Transverse colon (tissue), 4 donors: ENCODE measurements at places on chromosomes 1 and 21. TPM values are rescaled to one million over a fixed set of nuclear protein-coding genes. Genes with fewer than 3 reads are reported as not detected.
A peak's percentile ranks its signal among the peaks of the same experiment; 100 is the strongest.

DNA sequence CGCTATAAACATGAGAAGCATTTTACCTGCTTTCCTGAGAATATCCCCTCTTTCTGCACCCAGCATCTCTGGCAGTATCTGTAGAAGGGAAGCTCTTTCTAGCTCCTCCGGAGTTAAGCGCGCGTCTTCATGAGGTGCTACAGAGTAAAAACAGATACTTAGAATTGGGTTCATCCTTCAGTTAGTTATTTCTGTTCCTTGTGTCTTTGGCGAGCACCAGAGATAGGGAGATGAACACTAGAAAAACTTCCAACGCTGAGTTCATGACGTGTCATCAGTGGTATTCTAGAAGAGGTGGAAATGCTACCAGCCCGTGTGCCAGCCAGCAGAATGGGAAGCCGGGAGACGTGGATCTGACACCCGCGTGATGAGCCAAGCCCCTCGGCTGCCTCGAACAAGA is 2.1 kb downstream of the UTS2 start:
- no peak for DNase-seq

Gene CRYAA
- not detected for total RNA-seq

Gene SH2D5
- total RNA-seq: 0.37 TPM

GRCh38 chr1:1858382-1859086 is 32.4 kb downstream of the GNB1 start:
- DNase-seq: peak; percentile 80

DNA sequence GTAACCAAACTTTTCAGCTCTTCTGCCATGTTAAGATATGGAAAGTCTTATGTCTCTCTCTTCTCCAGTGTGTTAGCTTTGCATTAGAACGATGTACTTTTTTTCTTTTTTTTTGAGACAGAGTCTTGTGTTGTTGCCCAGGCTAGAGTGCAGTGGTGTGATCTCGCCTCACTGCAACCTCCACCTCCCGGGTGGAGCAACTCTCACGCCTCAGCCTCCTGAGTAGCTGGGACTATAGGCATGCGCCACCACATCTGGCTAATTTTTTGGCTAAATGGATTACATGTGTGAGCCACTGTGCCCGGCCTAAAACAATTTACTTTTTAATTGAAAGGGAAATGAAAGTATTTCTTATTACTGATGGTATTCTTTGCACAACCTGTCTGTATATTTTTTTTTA is 35.8 kb downstream of the SPEN start:
- DNase-seq: no peak

DNA sequence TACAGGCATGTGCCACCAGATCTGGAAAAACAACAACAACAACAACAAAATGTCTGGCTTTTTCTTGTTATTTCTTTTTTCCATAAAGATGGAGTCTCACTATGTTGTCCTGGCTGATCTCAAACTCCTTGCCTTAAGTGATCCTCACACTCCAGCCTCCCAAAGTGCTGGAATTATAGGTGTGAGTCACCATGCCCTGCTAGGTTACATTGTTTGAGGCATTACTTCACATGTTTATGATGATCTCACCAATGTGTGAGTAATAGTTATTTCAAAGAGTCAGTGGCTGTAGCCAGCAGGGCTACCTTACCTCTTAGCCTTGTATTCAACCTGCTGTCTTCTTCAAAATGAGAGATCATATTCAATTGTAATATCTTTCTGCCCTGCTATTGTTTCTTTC is 445.7 kb downstream of the AMY1C start:
- no peak for DNase-seq
